ENCODE measurements at places on chromosomes 4 and X. TPM values are rescaled to one million over a fixed set of nuclear protein-coding genes. Genes with fewer than 3 reads are reported as not detected.
A peak's percentile ranks its signal among the peaks of the same experiment; 100 is the strongest.

ETDA gene
- total RNA-seq = not detected

RHOXF2 gene
- total RNA-seq = not detected

SLC4A4 gene
- total RNA-seq = 402 TPM

PABPC1L2A gene
- total RNA-seq = not detected

EXOC1L gene
- total RNA-seq = not detected

- no peak overlapping the region for H3K4me3 ChIP-seq
- H3K27me3 ChIP-seq = no peaks in the 10 kb centered on the region
- no peaks in the 10 kb centered on the region for H3K4me1 ChIP-seq
- H3K27ac ChIP-seq = no peak overlapping the region
- no peak for DNase-seq
Measured at GRCh38 chr4:79399076-79399475, 9.0 kb downstream of the GK2 start.

DNA sequence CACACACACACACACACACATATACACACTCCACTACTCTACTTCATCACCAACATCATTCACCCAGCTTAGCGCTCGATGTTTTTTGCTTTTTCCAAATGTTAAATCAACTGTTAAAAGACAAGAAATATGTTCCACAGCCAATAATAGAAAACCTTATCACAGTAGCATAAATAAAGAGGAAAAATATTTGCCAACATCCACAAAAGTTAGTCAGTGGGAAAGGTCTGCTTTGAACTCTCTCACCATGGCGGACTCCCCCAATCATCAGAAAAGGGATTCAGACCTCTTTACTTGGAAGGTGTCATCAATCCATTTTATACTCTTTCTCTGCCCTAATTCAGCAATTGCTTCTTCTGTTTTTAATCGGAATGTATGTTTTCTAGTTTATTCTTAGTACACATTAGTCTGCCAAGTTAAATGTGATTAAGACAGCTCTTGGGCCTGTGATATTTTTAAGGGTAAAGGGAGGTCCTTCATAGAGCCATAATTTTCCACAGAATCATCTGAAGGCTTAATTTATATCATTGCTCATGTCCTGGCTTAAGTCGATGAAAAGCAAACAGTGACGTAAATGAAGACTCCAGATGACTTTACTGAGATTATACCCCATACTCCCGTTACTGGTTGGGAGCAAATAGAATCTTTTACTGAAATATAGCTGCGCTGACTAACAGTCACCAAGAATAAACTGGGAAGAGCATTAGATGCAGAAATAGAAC lies 29.7 kb upstream of the LGI2 start:
- no peak overlapping the region for H3K27ac ChIP-seq
- DNase-seq = no peak
- no peaks in the 10 kb centered on the region for H3K27me3 ChIP-seq
- H3K4me3 ChIP-seq = no peak overlapping the region

DNA sequence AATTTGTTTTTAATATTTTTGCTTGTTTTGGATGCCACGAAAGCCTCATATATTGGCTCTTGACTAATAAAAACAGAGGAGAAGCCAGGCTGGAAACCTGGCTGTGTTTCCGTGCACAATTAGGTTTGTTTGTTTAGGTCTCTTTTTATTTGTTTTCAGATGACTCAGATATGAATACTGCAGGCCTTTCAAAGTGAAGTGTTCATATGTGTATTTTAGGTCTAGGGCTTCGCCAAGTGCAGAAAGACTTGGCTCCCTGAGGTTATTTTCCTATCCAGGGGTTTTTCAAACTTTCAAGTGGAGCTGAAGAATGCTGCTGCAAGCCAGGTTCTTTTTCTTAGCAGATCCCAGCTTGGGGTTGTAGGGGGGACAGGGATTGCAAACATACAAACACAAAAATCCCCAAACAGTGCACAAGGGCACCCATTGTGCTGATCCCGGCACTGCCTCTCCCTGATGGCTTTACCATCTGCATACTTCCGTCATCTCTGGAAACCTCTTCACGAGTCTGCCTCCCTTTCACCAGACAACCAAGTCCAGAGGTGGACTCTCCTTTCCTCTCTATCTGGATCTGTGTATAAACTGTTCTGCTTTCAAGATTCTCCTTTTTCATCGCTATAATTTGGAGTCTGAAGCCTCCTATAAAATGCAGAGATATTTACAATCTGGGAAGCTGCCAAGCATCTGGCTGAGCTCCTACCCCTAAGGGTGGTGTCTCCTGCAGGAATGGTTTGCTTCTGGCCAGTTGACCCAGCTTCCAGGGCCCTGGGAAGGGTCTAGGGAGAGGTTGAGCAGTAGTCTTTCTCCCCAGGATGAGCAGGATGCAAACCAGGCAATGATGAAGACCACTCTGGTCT lies 108.6 kb downstream of the SMIM20 start:
- peaks cover 34% of the 10 kb centered on the region for H3K4me1 ChIP-seq
- H3K4me3 ChIP-seq = no peak overlapping the region

DNA sequence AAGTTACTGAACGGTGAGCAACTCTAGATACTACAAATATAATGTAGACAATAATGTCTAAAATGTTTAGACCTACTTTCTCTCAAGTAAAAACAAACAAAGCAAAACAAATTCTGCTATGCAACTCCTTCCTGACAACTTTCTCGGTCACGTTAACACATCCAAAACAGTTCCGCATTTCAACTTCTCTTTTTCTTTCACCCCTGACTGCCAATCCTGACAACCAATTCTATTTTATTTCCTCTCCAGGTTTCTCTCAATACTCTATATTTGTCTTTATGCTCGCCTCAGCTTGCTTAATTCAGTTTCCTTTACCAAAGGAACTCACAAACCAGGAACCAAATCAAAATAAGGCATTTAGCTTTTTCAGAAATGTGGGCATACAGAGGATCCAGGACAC lies 513.0 kb downstream of the FSTL5 start:
- H3K27me3 ChIP-seq = no peaks in the 10 kb centered on the region
- no peaks in the 10 kb centered on the region for H3K4me1 ChIP-seq
- no peak for DNase-seq
- H3K36me3 ChIP-seq = no peaks in the 10 kb centered on the region
- H3K4me3 ChIP-seq = no peak overlapping the region
- no peak overlapping the region for H3K27ac ChIP-seq

DNA sequence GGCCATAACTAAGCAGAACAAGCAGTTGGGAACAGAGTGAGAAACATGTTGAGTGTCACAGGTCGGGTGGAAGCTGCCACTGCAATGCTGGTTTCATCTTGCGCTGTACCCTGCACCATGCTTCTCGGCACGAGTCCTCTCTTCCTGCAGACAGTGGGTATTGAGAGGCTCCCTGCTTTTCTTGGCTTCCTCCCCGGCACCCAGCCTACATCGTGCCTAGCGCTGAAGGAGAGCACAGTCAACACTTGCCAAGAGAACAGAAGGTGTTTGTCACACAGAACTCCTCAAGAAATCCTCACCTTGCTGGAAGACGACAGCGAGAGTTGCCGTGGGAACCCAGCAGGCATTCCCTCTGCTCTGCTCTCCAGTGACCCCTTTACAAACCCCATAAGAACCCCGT lies 53.6 kb downstream of the EVC2 start:
- H3K4me1 ChIP-seq = peaks cover 8% of the 10 kb centered on the region
- no peak overlapping the region for H3K4me3 ChIP-seq
- H3K27me3 ChIP-seq = no peaks in the 10 kb centered on the region
- H3K27ac ChIP-seq = no peak overlapping the region
- no peaks in the 10 kb centered on the region for H3K36me3 ChIP-seq

- H3K4me1 ChIP-seq = peaks cover 14% of the 10 kb centered on the region
- no peak overlapping the region for H3K4me3 ChIP-seq
- H3K27me3 ChIP-seq = no peaks in the 10 kb centered on the region
- peak overlapping the region; percentile 82 for H3K27ac ChIP-seq
- DNase-seq = peak; percentile 68
Measured at GRCh38 chr4:40731792-40732245, 17.9 kb upstream of the NSUN7 start.

- no peaks in the 10 kb centered on the region for H3K27me3 ChIP-seq
- no peak overlapping the region for H3K4me3 ChIP-seq
- H3K27ac ChIP-seq = no peak overlapping the region
- no peaks in the 10 kb centered on the region for H3K36me3 ChIP-seq
- H3K4me1 ChIP-seq = peaks cover 16% of the 10 kb centered on the region
Measured at GRCh38 chr4:154044742-154045485, 256.0 kb upstream of the SFRP2 start.

DNA sequence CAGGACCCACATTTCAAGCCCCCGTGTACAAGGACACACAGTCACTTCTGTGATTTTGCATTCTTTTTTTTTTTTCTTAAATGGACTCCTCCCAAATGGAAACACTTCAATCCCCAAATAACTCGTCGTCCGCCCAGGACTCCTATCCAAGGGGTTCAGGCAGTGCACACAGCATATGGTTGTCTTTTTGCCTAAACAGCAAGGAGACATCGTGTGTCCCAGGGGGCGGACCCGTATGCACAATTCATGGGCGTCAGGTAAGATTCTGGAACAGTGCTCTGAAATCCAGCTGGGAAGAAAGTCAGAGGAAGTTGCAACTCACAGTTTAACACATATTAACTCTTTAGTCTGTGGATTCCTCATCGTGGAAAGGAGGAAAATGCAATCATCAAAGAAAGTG lies 231.3 kb downstream of the SHOX start:
- H3K4me3 ChIP-seq = no peak overlapping the region
- no peaks in the 10 kb centered on the region for H3K4me1 ChIP-seq
- H3K36me3 ChIP-seq = no peaks in the 10 kb centered on the region
- no peak for DNase-seq

GRCh38 chr4:185112104-185112503 lies 31.0 kb upstream of the SLC25A4 start:
- H3K27me3 ChIP-seq = no peaks in the 10 kb centered on the region
- peak overlapping the region; percentile 63 for H3K27ac ChIP-seq
- peak; percentile 53 for DNase-seq
- H3K4me1 ChIP-seq = peaks cover 67% of the 10 kb centered on the region
- no peaks in the 10 kb centered on the region for H3K36me3 ChIP-seq

DNA sequence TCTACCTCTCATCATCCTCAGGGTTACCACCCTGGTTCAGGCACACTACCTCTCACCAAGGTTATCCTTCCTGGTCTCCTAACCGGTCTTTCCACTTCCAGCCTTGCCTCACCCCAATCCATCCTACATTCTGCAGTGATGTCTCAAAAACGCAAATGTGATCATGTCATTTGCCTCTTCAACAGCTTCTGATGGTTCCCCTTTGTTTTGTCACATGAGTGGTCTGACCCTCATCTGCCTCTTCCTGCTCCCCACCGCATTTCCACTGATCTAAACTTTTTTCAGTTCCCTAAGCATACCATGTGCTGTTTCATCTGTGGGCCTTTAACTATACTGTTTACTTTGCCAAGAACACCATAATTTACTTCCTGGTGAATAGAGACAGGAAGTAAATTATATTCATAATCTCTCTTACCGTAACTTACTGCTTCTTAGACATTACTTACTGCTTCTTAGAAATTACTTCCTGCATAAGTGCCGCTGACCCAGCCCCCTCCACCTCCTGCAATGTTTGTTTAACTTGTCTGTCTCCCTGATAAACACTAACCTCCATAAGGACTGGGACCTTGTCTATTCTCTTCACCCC lies 27.1 kb upstream of the NSUN7 start:
- DNase-seq = no peak
- no peaks in the 10 kb centered on the region for H3K27me3 ChIP-seq
- H3K4me1 ChIP-seq = peaks cover 27% of the 10 kb centered on the region
- no peaks in the 10 kb centered on the region for H3K36me3 ChIP-seq
- peak overlapping the region; percentile 80 for H3K27ac ChIP-seq

- no peaks in the 10 kb centered on the region for H3K36me3 ChIP-seq
- peak overlapping the region; percentile 97 for H3K27ac ChIP-seq
- peaks cover 38% of the 10 kb centered on the region for H3K4me1 ChIP-seq
- no peaks in the 10 kb centered on the region for H3K27me3 ChIP-seq
- peak; percentile 42 for DNase-seq
Measured at GRCh38 chr4:159103384-159103990, 608 bp downstream of the RAPGEF2 start.

DNA sequence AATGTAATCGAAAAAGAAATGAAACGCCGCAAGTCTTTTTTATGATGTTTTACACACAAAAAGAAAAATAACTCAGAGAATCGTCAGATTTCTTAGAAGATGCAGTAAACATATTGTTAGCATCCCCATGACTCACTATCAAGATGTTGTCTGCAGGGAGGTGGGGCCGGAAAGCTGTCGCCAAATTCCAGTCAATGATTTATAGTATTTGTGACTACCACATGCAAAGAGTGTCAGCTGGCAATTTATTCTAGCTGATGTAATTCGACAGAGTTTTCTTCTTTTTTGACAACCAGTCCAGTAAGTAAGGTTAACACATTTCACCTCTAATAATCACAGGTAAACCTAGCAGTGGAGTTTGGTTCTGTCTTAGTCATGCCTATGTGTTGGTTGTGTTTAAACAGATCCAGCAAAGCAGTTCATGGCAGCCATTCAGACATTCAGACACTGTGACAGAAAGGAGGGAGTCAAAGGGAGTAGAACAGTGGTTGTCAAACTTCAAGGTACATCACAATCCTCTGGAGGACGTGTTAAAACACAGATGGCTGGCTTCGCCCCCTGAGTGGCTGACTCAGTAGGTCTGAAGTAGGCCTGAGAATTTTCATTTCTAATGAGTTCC lies 19.8 kb upstream of the PPP1R2C start:
- H3K27ac ChIP-seq = no peak overlapping the region
- H3K27me3 ChIP-seq = no peaks in the 10 kb centered on the region
- DNase-seq = no peak
- H3K4me3 ChIP-seq = no peak overlapping the region

DNA sequence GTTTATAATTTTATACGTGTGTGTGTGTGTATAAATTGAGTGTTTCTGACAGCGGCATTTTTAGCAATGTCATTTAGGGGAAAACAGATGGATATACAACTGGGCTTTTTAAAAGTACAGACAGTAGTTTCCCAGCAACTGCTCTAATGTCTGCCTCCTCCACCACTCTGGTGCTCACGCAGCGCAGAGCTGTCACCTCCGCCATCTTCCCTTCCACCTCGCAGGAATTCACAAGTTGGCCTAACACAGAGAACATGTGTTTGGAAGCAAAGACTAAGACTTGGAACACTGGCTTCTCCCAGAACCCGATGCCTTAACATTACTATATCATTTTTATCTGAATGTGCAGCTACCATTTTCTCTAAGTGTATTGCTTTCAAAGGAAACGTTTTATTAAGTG lies 158.3 kb upstream of the FSTL5 start:
- H3K27me3 ChIP-seq = no peaks in the 10 kb centered on the region
- DNase-seq = no peak
- no peaks in the 10 kb centered on the region for H3K4me1 ChIP-seq
- H3K27ac ChIP-seq = no peak overlapping the region
- H3K4me3 ChIP-seq = no peak overlapping the region
